Muscle of leg (tissue), 16 donors: ENCODE measurements at places on chromosomes 5 and 9. TPM values are rescaled to one million over a fixed set of nuclear protein-coding genes. Genes with fewer than 3 reads are reported as not detected.

PCDHGA11 gene
- 3.1 TPM for total RNA-seq

DNA sequence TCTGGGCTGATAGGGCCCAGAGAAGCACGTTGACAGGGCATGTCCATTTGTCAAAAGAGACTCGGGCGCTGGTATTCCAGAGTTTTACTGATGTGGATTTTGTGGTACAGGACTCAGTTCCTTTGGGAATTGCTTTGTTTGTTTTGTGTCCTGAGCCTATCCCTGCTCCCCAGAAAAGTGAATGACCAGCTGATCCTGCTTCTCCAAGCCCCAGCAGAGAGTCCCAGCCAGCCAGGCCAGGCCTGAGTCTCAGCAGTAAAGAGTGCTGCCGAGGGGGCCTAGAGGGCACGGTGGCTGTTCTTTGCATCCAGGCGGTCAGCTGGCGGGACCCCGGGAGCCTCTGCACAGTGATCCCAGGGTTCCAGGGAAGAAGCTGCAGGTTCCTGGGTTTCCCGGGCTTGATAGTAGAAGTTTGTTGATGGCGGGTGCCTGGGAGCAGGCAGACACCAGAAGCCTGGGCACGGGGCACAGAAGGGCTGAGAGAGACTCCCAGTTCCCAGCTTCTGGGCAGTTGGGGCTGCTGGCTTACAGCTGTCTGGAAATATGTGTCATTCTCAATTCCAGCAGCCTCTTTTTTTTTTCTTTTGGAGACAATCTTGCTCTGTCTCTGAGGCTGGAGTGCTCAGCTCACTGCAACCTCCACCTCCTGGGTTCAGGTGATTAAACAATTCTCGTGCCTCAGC is 8.7 kb downstream of the PRDM12 start:
- peak; percentile 43 for DNase-seq

SLC4A9 gene
- 0.04 TPM for total RNA-seq

DNA sequence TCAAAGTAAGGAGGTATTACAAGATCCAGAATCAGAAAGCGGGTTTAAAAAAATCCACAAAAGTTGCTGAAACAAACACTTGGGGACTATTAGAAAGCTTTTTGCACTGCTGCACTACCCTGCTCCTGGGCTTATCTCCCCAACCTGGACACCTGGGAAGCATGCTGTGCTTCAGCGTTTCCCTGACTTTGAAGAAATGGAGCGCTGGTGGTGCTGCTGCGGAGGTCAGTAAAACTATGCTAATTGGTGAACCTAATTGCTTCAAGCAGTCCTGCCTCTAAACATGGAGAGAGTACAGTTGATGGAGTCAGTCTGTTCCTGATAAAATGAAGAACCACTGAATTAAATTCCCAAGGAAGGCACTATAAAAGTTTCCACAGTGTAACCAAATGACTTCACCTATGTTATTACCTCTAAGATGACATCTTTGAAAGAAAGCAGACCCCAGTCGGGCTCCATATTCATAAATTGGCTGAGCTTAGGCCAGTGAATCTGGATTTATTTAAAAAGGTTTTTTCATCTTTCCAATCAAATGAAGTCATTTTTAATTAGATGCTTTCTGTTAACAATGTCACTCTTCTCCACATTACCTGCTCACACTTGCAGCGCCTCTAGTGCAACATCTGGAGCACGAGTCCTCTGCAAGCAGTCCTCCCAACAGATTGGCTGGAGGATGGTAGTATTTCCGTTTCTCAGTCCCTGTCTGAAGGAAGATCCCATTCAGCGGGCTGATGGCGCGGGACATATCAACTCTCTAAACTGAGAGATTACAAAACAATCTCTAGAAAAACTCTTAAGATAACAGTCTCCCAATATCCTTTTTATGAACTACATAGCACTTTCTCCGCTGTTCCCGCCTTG is 11.5 kb downstream of the NR2F1-AS1 start:
- DNase-seq, result no peak

ADAMTS2 gene
- total RNA-seq, result 28.7 TPM

CARD9 gene
- 1.2 TPM for total RNA-seq

TMC1 gene
- 0.49 TPM for total RNA-seq

DNA sequence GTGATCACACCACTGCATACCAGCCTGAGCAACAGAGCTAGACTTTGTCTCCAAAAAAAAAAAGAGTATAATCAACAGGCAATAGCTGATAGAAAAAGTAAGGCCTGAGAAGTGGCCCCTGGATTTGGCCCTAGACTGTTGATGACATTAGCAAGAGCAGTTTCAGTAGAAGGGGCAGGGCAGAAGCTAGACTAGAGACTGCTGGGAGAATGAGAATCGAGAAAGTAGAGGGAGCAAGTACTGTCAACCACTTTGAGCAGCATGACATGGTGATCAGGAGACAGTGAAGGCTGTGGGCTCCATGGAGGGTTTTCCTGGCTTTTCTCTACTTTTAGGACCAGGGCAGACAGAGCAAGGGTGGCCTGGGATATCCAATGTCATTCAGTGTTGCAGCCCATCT is 34.9 kb upstream of the B4GALT1 start:
- no peak for DNase-seq

ZNF658 gene
- total RNA-seq, result 9.2 TPM

AGPAT2 gene
- 12.6 TPM for total RNA-seq

- DNase-seq, result no peak
Observed at GRCh38 chr5:116449458-116449857, 125.2 kb downstream of the SEMA6A start.

GABBR2 gene
- total RNA-seq, result 0.35 TPM

GRCh38 chr5:16976625-16977008 is 40.5 kb upstream of the MYO10 start:
- DNase-seq, result no peak

GRCh38 chr5:543755-544674 is 19.8 kb upstream of the SLC9A3 start:
- DNase-seq, result peak; percentile 51

- no peak for DNase-seq
Observed at GRCh38 chr5:172569861-172570558, 71.1 kb upstream of the NEURL1B start.
